LHCN-M2 (cell line): ENCODE measurements at places on chromosomes 3 and 15.

GRCh38 chr3:146625186-146625775, 20.1 kb upstream of the PLSCR5 start:
- peak; percentile 45 for DNase-seq

GRCh38 chr15:69575387-69575786, 122.8 kb downstream of the RPLP1 start:
- DNase-seq: no peak

- DNase-seq: peak; percentile 63
These were observed 50.1 kb downstream of the CALML4 start for GRCh38 chr15:68154923-68155559.

GRCh38 chr3:143330296-143330868, 210.8 kb downstream of the CHST2 start:
- DNase-seq: no peak

GRCh38 chr3:182711261-182711683, 82.0 kb upstream of the ATP11B start:
- DNase-seq: no peak

DNA sequence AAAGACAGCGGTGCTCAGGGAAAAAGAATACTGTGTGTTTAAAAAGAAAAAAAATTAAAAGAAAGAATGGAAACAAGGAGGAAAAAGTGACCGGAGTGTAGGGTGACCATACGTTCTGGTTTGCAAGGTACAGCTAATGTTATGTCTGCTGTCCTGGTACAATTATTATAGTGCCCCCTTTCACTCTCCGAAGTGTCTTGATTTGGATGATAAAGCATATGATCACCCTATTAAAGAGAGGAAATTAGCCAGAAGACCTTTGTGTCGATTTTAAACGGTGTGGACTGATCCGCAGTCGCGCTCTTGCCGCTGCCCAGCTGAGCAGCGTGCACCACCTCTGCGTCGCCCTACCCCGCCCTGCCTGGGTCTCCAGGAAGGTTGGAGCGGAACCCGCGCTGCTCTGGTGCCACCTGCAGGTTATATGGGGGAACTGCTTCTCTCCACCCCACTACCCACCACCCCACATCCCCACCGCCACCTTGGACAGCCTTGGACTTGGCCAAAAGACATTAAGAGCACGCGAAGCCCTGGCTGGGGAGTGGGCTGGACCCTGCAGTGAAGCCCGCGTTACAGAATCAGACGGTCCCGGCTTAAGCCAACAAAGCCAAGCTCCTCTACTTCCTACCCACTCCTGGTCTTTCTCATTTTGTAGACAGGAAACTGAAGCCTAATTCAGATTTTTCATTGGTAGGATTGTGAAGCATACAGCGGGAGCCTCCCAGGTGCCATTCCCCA, 41.2 kb upstream of the UBE2Q2 start:
- peak; percentile 49 for DNase-seq

GRCh38 chr3:130787422-130788068, 40.9 kb upstream of the PIK3R4 start:
- DNase-seq: no peak
